MV-4-11 (cell line): ENCODE measurements at places on chromosomes 1 and 21.

DNA sequence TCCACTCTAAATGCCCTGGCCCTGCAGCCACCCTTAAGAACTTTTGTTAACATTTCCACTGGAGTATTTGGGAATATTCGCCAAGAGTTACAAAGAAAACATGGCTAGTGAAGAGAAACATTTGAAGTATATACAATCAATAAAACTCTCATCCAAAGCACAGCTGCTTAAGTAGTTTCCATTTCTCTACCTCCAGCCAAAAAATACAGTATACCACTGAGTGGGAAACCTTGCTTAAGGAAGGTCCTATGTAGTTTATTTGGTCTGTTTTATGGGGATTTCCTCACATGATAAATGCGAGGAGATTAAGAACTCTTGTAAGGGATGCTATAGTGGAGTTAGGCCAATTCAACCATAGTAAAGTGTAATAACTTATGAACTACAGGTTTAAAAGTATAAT, 382.5 kb downstream of the NEGR1 start:
- no peak for DNase-seq

GRCh38 chr1:54337928-54338327, 68.3 kb downstream of the SSBP3 start:
- DNase-seq: peak; percentile 45

GRCh38 chr1:9443913-9444445, 95.3 kb upstream of the SLC25A33 start:
- DNase-seq: no peak

DNA sequence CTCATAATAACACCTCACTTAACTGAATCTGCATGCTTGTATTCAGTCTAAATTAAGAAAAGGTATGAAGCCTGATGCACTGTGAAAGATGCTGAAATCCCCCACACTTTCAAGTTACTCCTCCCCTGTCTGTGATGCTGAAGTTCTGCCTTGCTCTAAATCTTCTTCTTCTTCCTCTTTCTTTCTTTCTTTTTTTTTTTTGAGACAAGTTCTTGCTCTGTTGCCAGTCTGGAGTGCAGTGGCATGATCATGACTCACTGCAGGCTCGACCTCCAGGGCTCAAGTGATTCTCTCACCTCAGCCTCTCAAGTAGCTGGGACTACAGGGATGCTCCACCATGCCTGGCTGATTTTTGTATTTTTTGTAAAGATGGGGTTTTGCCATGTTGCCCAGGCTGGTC, 231.0 kb upstream of the B3GALT2 start:
- peak; percentile 32 for DNase-seq

DNA sequence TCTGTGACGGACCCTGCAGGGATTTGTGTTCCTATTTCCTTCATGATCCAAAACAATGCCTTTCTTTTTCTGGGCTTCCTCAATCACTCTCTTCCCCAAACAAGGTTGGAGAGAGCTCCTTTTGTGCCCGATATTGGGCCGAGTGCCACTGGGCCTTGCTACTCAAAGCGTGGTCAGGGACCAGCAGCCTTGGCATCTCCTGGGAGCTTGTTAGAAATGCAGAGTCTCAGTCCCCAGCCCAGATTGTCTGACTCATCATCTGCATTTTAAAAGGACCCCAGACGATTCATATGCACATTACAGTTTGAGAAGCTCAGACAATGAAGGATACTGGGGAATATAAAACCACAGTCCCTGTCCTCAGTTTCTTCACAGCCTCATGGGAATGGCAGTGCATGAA, 19.9 kb downstream of the ADORA1 start:
- DNase-seq: no peak

DNA sequence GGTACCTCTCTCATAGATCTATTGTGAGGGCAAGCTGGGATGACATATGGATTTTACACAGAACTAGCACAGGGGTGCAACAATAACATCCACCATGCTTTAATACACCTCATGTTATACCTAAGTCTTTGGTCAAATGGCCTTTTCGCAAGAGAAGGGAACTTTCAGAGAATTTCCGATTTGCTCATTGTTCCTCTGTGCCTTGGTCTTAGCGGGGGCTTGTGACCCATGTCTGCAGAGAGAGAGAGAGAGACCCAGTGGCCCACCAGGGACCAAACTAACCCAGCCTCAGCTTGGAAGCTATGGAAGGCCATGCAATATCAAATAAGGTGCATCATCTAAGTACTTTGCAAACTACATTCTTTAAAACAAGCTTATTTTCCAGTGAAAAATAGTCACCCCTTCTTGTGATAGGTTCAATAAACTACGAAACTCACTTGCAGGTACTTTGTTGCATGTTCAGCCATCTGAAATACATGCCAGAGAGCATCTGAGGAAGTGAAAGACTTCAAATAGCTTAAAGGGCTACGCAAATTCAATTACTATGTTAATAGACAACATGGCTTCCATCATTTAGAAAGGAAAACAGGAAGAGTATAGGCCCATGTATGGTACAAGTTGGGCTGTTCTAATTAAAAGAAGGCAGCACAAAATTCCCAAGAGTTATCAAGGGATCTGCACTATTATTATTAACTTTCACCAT, 100.7 kb downstream of the KCNN3 start:
- DNase-seq: no peak

- no peak for DNase-seq
Observed at GRCh38 chr1:214854126-214854875, 228.2 kb upstream of the KCNK2 start.

DNA sequence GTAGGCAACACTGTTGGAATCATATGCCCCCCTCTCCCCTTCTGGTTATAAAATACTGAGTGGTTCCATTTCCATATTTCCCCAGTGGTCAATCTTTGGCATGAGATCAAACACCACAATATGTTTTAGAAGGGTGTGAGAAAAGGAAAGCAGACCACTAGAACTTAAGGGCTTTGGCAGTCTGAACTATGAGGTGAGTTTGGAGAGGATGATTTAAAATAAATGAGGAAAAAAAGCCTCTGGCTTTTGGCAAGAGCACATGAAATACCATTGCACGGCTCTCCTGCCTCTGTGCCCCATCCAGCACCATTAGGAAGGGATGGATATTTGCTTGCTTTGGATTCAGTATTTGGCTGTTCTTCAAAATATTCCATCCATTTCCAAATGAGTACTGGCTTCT, 339.5 kb upstream of the C1orf87 start:
- DNase-seq: no peak

- no peak for DNase-seq
Observed at GRCh38 chr1:244826712-244827111, 8.7 kb upstream of the COX20 start.

DNA sequence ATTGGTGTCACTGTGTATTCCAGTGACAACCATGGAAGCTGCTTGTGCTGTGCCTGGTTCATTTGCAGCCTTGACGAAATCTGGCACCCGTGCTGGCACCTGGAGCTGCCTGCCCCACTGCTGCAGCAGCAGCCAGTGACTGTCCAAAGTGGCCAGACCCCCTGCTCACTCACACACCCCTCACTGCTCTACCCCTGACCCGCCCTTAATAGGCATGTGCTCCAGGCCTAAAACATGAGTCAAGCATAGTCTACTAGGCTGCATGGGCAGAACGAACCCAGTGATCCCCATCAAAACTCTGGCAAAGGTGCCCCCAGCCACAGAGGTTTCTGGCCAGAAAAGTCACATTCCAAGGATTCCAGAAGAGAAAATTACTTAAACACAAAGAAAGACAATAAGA, 7.7 kb downstream of the PRAMEF1 start:
- DNase-seq: no peak

GRCh38 chr1:31007462-31007991, 58.0 kb downstream of the PUM1 start:
- no peak for DNase-seq

DNA sequence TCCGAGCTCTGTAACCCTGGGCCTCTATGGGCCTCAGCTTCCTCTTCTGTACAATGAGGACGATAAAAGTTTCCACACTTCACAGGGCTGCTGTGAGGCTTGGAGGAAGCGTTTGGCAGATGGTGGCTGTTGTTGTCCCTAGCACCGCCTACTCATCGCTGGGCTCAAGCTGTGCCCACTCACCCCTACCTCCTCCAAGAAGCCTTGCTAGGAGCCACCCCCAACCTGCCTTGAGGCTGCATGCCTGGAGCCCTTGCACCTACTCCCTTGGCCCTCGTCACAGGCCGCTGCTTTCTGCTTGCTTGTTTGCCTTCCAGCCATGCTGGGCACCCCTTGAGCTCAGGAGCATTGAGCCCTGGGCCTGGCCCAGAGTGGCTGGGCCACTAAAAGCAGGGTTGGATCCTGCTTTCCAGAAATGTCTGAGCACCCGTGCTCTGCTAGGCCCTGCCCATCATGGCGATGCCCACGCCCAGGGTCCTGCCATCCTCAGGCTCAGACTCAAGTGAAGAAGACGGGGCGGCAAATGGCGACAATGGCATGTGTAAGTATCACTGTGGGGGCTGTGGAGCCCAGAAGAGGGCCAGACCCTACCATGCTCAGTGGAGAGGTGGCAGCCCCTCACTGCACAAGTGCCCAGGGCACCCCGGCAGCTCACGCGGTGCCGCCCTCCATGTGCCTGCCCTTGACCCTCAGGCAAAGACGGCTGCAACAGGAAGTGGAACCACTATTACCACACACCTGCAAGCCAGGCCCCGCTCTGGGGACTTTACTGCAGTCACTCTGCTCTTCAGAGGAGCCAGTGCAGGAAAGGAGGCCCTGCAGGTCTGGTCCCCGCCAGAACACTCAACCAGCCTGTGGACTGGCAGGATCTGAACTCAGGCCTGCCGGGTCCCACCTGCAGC, 9.5 kb downstream of the SH3BGRL3 start:
- peak; percentile 91 for DNase-seq

- no peak for DNase-seq
Observed at GRCh38 chr1:217188280-217189237, 442.3 kb downstream of the GPATCH2 start.

DNA sequence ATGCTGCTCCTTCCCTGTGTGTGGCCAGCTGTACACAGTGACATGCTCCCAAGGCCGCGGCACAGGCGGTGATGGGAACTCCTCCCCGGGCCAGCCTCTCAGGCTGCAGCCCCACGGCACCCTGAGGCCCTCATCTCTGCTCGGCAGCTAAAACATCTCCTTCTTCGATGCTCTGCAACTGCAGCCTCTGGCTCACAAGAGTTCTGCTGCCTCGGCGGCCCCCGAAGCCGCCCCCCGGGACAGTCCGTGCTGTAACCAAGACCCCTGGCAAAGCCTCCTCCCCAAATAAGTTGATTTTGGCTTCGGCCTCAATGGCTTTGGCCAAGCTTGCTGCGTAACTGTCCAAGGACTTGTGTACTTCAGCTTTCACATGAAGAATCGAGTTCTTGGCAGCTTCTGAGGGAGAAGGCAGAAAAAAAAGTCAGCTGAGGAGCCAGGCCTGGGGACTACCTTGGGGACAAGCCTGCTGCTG, 51.3 kb downstream of the GPR161 start:
- DNase-seq: no peak

- no peak for DNase-seq
Observed at GRCh38 chr1:54037476-54037875, 15.5 kb downstream of the TMEM59 start.

GRCh38 chr1:201253411-201253810, 29.9 kb upstream of the PKP1 start:
- no peak for DNase-seq

DNA sequence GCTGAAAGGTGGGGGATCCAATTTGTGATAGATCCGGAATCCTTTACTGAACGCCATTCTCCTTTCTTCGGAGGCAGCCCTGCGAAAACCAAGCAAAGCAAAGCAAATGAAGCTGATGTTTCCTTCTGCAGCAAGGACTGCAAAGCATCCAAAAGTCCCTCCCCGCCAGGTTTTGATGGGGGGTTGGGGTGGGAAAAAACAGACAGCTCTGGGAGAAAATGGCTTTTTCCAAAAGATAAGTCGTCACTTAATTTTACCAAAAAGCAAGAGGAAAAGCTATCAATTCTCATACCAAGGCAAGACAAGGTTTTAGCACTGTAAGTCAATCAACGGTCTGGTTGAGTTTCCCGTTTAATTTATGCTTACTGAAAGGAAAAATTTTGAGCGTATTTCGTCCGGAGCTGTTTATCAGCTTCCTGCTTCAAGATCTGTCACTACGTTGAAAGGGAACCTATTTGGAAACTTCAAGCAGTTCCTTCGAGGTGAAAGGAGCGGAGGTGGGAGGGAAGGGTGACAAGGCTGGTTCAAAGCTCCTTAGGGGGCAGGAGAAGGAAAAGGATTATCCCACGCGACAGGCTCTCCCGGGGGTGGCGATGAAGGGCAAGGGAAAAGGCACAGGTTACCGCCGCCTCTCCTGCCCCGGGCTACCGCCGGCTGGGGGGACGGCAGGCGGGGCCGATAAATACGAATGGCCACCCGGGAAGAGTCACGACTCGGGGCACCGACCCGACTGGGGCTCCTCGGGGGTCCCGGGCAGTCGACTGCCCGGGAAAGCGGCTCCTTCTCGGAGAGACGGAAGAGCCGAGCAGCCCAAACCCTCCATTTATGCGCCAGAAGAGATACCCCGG, 750 bp downstream of the SYNJ1 start:
- peak; percentile 46 for DNase-seq

GRCh38 chr1:1348420-1349255, 580 bp downstream of the DVL1 start:
- no peak for DNase-seq

DNA sequence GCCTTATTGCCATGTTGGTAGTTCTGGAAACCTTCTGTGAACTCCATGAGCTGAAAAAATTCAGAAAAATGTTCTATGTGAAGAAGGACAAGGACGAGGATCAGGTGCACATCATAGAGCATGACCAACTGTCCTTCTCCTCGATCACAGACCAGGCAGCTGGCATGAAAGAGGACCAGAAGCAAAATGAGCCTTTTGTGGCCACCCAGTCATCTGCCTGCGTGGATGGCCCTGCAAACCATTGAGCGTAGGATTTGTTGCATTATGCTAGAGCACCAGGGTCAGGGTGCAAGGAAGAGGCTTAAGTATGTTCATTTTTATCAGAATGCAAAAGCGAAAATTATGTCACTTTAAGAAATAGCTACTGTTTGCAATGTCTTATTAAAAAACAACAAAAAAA, 57.4 kb downstream of the KCNK1 start:
- no peak for DNase-seq

- DNase-seq: no peak
Observed at GRCh38 chr21:35053356-35054096, 4.4 kb upstream of the RUNX1 start.

DNA sequence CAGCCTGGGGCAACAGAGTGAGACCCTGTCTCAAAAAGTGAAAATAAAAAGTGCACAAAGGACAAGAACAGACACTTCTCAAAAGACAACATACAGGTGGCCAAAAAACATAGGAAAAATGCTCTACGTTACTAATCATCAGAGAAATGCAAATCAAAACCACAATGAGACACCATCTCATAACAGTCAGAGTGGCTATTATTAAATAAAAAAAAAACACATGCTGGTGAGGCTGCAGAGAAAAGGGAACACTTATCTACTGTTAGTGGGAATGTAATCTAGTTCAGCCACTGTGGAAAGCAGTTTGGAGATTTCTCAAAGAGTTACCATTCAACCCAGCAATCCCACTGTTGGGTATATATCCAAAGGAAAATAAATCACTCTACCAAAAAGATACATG, 173.2 kb downstream of the SMYD3 start:
- no peak for DNase-seq
